ENCODE measurements at places on chromosomes 6 and 20.

DNA sequence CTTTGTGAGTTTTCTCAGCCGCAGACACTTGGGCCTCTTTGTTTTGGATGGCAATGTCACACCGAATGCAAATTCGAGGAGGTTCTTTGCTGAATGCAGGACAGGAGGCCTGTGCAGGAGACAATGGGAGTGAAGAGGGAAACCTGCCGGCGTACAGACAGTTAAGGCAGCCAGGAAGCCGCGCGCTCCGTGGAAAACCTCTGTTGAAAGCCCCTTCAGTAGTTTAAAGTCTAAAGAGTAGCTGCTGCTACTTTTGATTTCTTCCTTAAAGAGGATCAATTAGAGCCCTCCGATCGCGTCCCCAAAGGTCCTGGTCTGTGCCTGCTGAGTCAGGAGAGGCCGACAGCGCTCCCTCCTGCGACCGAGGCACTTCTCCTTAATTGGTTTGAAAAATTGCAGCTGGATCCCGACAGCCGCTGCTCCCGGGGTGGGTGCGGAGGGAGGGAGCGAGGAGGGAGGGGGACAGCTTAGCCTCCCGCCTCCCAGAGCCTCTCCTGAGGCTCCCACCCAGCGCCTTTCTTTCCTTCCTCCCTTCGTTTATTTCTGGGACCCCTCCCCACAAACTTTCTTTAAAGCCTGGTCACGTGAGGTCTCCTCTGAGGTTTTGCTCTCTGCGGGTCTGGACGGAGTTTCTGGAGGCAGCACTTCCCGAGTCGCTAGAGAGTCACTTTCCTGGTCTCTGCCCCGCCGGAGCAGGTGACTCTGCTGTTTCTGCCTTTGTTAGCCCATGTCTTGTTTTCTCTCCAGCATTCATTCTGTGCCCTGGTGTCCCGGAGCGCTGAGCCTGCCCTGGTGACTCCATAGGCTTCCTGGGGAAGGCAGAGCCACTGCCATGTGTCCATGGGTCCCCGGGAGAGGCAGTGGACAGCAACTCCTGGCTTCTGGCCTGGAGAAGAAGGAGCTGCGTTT lies 22.3 kb upstream of the RPP40 start:
- peak; percentile 78 for DNase-seq

GRCh38 chr20:10949930-10950783 lies 276.4 kb upstream of the JAG1 start:
- DNase-seq = no peak

- DNase-seq = peak; percentile 24
Measured at GRCh38 chr6:129753422-129753821, 43.4 kb upstream of the ARHGAP18 start.

DNA sequence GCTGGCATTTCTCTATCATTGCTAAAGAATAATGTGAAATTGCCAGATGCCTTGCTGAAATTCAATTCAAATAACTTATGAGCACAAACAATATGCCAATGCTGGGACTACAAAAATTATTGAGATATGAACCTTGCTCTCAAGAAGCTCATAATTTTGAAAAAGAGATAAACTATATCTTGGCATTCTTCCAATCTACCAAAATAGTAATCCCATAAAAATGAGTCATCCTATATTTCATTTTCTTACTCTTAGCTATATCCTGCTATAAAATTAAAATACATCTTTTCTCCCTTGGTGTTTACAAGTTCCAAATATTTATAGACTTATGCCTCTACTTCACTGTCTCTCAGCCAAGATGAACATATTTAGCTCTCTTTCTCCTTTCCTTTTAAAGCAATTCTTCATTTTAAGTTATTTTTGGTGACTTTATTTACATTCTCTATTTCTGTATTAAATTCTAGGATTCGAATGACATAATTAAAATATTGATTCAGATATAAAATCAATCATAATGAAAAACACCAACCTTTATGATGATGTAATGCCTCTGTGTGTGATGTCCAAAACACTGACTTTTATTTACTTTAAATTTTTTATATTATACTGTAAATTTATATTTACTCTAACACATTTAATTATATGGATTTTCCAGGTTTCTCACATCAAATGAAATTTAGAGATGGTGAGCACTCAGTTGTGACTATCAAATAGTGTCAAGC lies 152.6 kb downstream of the CDK19 start:
- no peak for DNase-seq

DNA sequence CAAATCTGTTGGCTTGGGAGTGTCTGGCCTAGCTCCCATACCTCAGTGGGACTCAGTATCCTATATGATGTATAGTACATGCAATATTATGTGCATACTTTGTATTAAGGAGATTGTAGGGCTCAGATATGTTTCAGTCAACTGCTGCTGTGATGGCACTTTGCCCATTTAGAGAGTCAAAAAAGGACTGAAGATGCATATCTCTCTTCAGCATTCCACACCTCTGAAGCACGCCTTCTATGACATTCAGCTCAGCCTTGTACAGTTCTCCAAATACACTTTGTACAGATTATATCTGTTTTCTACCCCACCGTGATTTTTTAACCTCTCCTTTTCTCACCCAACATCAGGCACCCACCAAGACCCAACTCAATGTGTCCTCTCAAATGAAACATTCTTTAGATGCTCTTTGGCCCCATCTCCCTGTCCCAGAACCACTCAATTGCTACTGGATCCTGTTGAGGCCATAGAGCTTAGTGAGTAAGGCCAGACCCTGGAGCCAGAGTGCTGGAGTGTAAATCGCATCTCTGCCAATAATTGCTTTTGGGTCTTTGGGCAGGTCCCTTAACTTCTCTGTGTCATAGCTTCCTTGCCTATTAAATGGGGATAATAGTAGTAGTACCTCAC lies 15.6 kb downstream of the ENPP1 start:
- DNase-seq = no peak

DNA sequence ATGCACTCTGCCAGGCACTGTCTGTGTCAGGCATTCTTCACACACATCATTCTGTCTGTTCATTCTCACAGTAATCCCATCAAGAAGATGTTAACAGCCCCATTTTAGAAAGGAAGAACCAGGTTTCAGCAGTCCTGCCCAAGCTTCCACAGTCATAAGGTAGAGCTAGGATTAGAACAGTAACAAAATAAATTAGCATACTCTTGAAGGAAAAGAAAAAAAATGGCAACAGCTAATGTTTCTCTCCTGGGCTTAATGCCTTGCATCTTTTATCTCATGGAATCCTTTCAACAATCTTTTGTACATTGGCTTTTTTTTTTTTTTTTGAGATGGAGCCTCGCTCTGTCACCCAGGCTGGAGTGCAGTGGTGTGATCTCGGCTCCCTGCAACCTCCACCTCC lies 32.1 kb upstream of the AKAP12 start:
- DNase-seq = no peak

GRCh38 chr20:41078329-41078728 lies 49.7 kb downstream of the TOP1 start:
- peak; percentile 70 for DNase-seq

GRCh38 chr20:53897884-53898555 lies 172.4 kb downstream of the BCAS1 start:
- DNase-seq = no peak

DNA sequence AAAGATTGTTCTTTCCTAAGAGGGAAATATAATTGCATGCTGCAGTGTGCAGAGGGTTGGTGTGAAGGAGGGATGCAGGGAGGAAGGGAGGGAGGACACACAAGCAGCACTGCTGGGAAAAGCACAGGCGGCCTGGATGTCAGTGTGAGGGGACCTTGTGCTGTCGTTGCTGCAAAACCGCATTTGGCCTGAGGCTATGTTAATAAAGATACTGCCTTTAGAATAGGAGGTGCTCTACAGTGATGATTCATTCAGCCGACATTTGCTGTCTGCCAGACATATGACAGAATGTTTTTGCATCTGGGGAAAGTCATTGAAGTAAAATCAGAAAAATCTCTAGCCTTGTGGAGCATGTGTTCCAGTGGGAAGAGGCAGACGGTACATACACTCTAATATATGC lies 50.5 kb upstream of the TRIM26 start:
- peak; percentile 54 for DNase-seq

GRCh38 chr6:145161501-145161900 lies 573.8 kb downstream of the EPM2A start:
- no peak for DNase-seq
